ENCODE measurements at places on chromosomes 2 and 18. TPM values are rescaled to one million over a fixed set of nuclear protein-coding genes. Genes with fewer than 3 reads are reported as not detected.
A peak's percentile ranks its signal among the peaks of the same experiment; 100 is the strongest.

DNA sequence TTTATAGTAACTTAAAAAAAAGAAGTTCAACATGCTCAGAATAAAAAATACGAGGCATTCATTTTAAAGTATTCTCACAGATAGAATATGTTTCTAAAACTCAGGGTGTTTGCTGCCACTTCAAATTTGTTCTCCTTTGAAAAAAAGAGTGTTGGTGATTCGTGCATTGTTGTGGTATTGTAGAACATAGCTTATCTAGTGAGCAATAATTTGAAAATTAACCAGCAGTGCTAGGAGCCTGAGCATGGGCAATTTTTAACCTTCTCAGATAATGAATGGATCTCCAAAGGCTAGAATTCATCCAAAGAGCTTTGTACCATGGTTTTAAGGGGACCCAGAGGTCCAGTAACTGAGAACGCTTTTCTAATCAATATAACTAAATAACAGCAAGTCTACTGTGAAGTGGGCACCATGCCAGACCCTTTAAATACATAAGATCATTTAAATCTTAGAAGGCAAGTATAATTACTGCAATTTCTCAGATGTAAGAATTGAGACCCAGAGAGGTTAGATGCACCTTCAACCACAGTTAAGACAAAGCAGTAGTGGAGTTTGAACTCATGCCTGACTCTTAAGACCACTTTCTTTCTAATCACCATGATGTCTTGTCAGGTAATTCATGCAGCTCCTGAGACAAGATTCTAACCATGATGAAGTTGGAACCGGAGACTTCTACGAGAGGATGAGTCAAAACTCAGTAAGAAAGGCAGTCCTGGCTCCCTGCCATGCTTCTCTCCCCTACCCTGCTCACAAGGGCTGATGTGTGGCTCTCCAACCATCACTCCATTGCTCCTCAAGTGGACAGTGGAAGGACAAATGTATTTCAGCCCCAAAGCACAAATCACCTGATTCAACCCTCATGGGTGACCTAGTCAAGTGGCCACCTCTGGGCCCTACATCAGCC lies 3.4 kb downstream of the CYRIA start:
- H3K4me3 ChIP-seq, result peak overlapping the region; percentile 30
- DNase-seq, result no peak
- no peaks in the 10 kb centered on the region for H3K27me3 ChIP-seq

- H3K27me3 ChIP-seq, result peaks cover 30% of the 10 kb centered on the region
- H3K27ac ChIP-seq, result peak overlapping the region; percentile 29
- no peak for DNase-seq
- H3K4me1 ChIP-seq, result peaks cover 20% of the 10 kb centered on the region
- no peaks in the 10 kb centered on the region for H3K36me3 ChIP-seq
- peak overlapping the region; percentile 93 for H3K4me3 ChIP-seq
Measured at GRCh38 chr2:190627448-190628412, 21.2 kb upstream of the NAB1 start.

Gene TEKT4
- not detected for polyA plus RNA-seq

Gene TUBA4A
- 162 TPM for polyA plus RNA-seq

DNA sequence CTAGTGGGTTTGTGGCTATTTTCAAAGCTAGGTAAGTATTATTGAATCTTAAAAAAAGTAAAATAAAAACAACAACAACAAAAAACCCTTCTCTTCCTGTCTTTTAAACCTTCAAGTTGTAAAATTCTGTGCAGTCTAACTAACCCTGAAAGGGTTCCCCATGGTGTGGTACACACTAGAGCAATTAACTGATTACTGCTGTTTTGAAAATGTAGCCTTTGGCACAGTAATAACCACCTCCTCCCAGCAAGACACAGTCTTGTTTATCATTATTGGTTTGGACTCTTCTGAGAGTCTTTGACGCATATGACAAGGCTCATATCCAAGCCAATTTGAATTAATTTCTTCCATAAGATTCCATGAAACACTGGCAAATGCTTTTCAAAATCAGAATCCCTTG lies 2184.6 kb upstream of the PIK3C3 start:
- no peaks in the 10 kb centered on the region for H3K36me3 ChIP-seq
- H3K27ac ChIP-seq, result no peak overlapping the region
- no peaks in the 10 kb centered on the region for H3K27me3 ChIP-seq
- no peak overlapping the region for H3K4me3 ChIP-seq

Gene MAL
- 1.0 TPM for polyA plus RNA-seq

DNA sequence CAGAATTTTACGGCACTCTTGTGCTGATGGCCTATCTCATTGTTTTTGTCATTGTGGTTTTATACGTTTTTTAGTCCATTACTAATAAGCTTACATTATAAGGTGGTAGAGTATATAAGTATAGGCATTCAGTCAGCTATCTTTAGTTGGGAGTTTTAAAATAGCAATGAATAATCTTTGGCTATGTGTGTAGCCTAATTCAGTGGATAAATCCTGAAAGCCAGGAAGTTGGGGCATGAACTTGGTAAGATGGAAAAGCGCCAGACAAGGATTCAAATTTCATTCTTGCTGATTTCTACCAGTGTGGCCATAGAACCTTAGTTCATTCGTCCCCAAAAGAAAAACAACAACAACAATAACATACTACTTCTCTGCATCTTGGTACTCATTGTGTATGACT lies 31.2 kb downstream of the EPC2 start:
- no peak for DNase-seq
- H3K36me3 ChIP-seq, result peaks cover 6% of the 10 kb centered on the region
- H3K4me3 ChIP-seq, result peak overlapping the region; percentile 16

Data from naive B cell (primary cell).